PC-9 (cell line): ENCODE measurements at places on chromosomes 7 and 10. TPM values are rescaled to one million over a fixed set of nuclear protein-coding genes. Genes with fewer than 3 reads are reported as not detected.

GRID2IP gene
- total RNA-seq: 1.3 and 1.7 TPM in 2 replicates

TRPV6 gene
- 13.5 and 14.7 TPM in 2 replicates for total RNA-seq

FXYD4 gene
- not detected in 2 replicates for total RNA-seq

AKR1D1 gene
- total RNA-seq: not detected in 2 replicates

ST8SIA6 gene
- 0.60 and 2.1 TPM in 2 replicates for total RNA-seq
